ENCODE measurements at places on chromosomes 2 and 18.

- DNase-seq, result no peak
These were observed 14.4 kb downstream of the MTERF4 start for GRCh38 chr2:241087420-241088268.

DNA sequence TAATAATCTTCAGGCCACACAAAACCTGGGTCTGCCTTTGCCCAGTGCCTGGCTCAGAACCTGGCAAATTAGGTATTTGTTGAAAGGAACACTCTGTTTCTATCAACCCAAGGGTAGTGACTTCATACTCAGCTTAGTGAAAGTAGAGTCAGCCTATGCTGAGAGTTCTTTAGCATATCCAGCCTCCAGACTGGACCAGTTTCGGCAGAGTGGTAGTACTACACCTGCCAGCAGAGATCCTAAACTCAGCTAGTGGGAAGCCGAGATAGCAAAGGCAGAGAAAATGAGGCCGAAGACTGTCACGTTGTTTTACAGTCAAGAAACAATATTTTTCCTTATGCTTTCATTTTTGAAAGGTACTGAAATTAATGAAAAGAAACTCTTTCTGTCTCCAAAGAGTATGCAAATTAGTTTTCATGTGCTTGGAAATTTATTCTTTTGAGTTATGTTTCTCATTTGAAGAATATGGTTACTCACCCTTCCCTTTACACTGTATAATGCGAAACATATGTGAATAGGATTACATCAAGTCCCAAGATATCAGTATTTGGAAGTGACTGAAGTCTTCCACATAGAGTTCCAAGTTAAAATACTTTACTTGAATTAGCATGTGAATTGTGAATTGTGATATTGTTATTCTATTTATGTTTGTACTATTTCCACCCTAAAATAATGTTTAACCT is 52.2 kb upstream of the UGP2 start:
- no peak for DNase-seq

DNA sequence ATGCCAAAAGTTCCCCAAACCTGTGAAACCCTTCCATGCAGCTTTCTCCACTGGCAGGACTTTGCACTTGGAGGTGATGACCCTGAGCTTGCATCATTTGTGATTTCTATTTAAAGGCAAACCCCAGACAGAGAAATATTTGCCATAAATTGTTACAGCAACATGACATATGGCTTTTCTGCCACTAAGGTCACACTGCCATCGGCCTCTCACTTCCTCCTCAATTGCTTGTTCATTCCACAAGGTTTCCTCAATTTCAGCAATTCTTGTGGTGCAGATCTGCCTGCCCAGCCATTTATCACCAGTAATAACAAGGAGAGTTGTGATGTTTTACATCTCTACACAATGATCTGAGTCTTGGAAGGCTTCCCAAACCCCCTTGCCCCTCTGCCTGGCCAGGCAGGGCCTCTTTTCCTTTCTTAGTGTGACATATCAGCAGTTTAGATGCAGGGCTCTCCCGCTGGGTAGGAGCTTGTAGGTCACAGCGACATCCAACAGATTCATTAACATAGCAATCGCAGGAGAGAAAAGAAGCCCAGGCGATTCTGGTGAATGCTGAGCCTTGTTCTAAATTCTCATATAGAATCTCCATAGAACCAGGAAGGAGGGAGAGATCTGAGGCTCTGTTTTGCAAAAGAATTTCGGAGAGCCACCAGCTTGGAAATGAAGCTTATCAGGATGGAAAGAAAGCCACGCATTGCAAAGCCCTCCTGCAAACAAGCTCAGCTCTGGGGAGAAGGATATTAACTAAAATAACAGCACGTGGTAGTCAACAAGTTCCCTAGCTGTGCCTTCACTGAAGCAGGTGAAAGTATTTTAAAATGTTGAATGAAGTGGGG is 46.7 kb upstream of the ITGA6 start:
- DNase-seq, result no peak

DNA sequence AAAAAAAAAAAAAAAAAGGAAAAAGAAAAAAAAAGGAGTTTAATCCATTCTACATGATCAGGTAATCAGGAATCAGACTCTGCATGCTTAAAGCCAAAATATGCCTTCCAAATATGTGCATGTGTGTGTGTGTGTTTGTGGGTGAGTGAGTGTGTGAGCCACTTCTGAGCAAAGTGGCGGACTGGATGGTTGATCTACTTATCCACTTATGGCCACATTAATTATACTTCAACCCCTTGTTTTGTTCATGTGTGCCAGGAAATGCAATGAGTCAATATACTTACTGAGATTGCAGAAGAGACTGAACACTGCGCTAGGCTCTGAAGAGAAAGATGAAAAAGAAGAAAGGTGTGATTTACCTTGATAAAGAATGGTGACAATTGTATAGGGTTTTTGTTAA is 586.5 kb upstream of the NXPH2 start:
- no peak for DNase-seq

DNA sequence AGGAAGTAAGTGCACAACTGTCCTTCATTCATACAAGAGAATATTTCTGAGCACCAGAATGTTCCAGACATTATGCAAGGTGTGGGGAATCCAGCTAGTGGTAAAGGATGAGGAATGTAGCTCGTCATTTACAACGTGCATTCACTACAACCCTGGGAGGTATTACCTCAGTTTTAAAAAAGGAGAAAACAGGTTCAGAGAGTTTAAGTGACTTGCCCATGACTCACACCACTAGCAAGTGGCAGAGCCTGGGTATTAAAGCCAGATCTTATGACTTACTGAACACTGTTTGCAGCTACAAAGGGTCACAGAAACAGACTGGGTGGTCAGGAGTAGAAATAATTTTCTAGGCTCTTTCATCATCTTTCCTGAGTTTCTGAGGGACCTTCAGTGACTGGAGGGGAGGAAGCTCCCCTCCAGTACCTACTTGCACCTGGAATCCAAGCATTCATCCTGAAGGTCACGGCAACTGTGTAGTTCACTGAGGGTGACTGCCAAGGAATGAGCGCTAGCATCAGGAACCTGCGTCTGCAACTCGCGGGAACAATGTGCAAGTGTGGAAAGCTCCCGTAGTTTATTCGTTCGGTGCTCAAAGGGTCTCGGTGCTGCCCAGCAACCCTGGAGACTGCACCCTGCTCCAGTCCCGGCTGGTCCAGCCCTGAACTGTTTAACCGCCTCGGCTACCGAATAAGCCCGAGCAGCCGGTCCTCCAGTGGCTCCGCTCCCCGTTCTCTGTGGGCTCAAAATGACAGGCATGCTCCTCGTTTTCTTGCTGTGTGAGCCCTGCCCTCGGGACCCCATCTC is 647 bp downstream of the CCDC121 start:
- no peak for DNase-seq

DNA sequence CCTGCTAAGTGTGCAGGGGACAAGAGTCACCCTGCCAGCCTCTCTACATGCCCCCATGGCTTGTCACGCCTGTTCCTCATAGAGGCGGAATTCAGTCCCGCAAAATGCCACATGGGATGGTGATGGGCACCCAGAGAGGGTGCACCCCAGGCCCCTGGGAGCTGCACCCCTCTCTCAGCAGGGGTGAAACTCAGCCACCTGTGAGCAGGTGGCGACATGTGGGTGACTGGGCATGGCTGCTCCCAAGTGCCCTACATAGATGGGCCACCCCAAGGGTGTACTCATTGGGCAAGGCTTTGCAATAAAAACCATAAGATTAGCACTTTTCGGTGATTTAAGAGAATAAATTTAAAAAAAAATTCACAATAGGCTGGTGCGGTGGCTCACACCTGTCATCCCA is 6.3 kb downstream of the HS6ST1 start:
- DNase-seq, result no peak

GRCh38 chr2:121284463-121285449 is at the start of gene TFCP2L1:
TSS of gene TFCP2L1 (minus strand) at chr2:121285202. CDS start at chr2:121285109, 93 bp downstream.
- peak; percentile 10 for DNase-seq

GRCh38 chr2:23436346-23437098 is 51.5 kb downstream of the KLHL29 start:
- no peak for DNase-seq

DNA sequence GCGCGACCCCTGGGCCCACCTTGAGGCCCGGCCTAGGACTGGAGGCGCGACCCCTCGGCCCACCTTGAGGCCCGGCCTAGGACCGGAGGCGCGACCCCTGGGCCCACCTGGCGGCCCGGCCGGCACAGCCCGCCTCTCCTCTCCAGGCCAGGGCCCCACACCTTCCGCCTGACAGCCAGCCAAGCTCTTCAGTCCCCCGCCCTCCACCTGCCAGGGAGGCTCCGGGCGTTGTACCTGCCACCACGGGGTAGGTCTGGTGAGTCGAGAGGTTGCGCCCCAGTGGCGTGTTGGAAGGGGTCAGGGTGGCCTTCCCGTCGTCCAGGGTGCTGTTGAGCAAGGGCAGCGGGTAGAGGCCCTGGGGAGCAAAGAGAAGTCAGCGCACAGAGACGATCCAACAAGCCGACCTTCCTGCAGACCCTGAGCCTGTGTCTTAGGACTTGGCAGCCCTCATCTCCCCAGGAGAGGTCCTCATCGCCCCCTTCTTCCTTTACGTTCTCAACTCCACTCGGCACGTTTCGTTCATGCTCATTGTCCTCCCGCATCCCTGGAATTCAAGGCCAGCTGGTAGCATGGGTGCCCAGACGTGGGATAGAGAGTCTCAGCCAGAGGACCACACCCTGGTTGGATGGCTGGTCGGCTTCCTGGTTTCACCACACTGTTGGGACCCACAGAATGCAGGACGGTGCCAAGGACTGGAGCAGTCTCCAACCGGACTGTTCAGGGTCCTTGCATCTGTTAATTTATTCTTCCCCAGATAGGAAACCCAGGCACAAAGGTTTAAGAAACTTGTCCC is 42.2 kb downstream of the PAX8 start:
- DNase-seq, result no peak

- DNase-seq, result no peak
These were observed 2.4 kb upstream of the HOXD8 start for GRCh38 chr2:176126929-176127773.

DNA sequence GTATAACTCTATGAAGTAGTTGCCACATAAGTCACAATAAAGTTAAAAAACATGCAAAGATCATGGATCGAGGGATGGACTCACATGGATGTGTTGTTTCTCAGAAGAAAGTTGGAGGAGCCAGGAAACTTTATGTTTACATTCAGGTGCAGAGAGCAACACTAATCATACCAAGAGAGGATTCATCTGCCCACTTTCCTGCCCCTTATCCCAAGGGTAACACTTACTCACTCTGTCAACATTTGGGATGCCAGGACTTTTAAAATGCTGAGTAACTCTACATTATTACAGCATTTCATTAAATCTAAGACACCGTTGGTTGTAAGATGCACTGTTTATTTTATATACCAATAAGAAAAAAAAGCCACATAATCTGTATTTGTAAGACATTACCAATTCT is 170.4 kb downstream of the KCNE4 start:
- no peak for DNase-seq

DNA sequence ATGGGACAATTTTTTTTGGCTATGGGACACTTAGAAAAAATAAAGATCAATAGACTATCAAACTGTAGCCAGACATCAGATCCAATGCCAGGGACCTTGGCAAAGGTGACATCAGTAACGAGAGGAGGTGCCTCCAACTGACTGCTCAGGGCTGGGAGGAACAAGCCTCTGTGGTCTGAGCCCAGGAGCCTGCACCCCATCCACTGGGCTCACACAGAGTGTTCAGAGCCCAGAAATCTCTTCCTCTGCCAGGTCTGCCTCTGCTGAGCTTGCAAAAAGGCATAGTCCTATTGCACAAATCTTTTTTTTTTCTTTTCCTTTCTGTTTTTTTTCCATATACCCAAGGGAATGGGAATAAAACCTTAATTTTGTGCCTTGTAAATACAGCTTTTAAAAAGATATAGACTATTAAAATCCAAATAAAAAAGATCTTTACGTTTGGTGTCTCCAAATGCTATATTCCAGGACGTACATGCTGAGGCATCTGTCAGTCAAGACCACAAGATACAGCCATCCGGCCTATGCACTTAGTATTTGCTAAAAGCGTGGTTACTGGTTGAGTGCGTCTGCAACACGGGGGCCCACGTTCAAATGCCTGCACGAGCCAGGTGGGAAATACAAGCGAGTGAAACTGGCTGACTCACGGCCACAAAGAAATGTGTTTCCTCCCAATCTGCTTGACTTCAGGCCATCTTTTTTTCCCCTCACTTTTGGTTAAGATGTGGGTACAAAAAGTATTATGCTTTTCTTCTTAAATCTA is 7.8 kb upstream of the ARHGAP25 start:
- peak; percentile 61 for DNase-seq

GRCh38 chr2:12107939-12108338 is 361.5 kb downstream of the LPIN1 start:
- no peak for DNase-seq

DNA sequence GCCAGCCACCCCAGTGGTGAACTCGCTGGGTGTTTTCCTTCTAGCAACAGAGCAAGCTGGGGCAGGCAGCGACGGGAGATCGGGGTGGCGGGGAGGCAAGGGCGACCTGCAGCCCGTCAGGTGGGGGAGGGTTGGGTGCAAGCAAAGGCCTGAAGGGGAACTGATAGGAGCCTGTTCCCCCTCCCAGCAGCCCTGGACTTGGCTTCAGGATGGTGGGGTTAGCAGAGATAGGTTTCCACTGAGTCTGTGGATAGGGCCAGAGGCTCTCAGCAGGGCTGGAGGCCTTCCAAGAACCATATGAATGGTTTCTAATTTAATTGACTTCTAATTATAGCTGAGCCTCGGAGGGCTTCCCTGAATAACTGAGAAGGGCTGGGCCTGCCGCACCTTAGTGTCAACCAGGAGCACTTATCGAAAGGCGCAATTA is 55.3 kb downstream of the EDAR start:
- no peak for DNase-seq

- DNase-seq, result no peak
These were observed 8.3 kb upstream of the KANSL1L start for GRCh38 chr2:210179351-210179990.

GRCh38 chr18:961644-962355 is 57.1 kb downstream of the ADCYAP1 start:
- peak; percentile 13 for DNase-seq

- no peak for DNase-seq
These were observed 119.6 kb downstream of the LCLAT1 start for GRCh38 chr2:30566631-30567030.

DNA sequence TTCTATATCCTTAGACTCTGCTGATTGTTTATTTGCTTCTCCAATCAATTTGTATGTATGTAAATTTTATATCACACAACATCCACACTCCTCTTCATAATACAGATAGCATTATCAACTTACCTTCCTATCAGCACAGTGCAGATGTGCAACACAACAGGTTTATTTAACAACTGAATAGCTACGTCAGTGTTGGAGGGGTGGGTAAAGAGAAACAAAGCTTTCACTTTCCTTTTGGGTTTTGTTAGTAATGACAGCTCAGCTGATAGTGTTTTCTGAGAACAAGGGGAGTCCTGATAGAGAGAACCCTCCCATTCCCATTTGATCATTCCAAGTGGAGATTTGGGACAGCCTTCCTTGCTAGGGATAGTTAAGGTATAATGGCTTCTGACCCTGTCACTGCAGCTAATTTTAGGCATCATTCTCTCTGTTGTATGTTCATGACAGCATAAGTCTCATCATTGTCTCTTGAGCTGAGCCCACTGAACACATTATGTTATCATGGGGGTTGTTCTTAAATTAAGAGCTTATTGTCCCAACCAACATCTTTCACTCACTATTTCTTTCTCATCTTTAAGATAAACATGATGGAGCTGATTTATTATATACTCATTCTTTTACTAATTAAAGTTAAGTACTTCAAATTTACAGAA is 227.7 kb downstream of the GPD2 start:
- no peak for DNase-seq

- DNase-seq, result no peak
These were observed 213.7 kb downstream of the TSN start for GRCh38 chr2:121969166-121969565.

- DNase-seq, result no peak
These were observed 29.2 kb downstream of the KCNG2 start for GRCh38 chr18:79826966-79827365.
